BJ (cell line): ENCODE measurements at places on chromosomes 6 and 20.
A peak's percentile ranks its signal among the peaks of the same experiment; 100 is the strongest.

GRCh38 chr20:49859807-49860206, 47.2 kb downstream of the SLC9A8 start:
- DNase-seq: no peak

DNA sequence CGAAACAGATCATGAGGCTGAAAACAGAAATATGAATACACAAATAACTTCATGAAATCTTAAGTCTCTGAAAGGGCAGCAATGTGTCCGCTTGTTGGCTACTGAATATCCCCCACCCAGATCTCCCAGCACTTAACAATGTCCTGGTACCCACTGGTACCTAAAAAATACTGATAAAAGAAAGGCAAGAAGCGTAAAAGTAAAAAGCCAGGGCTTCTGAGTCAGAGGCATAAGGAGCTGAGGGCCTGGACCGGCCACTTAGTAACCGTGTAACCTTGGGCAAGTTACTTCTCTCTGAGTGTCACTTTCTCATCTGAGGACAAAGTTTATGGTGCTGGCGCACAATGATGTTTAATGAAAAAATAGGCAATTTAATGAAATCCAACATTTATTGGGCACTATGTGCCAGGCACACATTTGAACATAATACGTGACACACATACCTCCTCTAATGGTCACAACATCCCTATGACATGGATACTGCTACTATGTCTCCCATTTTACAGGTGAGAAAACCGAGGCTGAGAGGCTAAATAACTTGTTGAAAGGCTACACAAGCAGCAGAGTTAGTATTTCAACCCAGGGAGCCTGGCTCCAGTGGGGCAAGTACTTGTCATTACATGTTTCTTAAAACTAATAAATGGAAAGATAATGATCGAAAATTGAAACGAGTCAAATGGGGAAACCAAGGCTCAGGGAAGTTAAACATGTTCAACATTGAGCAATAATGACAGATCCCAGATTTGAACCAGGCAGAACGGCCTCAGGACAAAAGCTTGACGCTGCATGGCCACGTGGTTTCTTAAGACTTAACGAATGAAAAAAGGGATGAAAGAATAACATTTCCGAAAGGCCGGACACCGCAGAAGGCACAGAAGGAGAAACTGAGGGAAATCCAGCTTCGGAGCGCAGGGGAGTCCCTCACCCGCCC, 828 bp downstream of the TP53RK start:
- no peak for DNase-seq

- DNase-seq: no peak
Measured at GRCh38 chr6:15441215-15441868, 195.5 kb downstream of the JARID2 start.

- no peak for DNase-seq
Measured at GRCh38 chr6:104519566-104519965, 340.2 kb downstream of the HACE1 start.

DNA sequence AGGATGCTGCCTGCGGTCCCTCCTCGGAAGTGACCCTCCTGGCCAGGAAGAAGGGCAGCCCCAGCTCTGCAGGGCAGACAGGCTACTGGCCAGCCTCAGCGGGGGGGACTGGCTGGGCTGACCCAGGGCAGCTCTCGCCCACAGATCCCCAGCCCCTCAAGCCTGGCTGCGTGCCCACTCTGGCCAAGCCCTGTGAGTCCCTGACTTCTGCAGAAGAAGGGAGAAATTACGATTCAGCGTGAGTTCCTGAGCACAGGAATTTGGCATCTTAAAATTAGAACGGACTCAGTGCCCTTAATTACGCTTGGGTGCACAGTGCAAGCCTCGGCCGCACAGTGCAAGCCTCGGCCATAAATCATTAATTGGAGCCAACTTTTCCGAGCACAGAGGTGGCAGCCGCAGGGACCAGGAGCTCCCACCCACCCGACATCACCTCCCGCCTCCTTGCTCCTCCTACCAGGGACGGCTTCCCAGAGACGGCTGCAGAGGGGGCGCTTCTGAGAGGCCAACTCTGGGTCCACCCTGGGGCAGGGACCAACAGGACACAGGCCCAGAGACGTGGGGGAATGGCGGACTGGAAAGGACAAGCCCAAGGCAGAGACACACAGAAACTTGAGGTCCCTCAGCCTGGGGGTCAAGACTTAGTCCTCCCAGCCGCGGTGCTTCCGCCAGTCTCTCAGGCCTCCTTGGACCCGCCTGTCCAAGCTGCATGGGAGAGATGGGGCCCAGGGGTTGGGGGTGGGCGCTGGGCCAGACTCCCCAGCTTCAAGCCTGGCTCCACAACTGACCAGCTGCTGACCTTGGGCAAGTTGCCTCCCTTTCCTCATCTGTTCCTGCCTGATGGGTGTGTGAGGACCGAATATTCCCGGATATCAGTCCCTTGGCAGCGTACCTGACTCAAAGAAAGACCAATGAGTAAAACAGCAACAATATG, 165.4 kb downstream of the TAF4 start:
- DNase-seq: no peak

GRCh38 chr6:11714116-11714797, 64.3 kb downstream of the ADTRP start:
- DNase-seq: no peak

DNA sequence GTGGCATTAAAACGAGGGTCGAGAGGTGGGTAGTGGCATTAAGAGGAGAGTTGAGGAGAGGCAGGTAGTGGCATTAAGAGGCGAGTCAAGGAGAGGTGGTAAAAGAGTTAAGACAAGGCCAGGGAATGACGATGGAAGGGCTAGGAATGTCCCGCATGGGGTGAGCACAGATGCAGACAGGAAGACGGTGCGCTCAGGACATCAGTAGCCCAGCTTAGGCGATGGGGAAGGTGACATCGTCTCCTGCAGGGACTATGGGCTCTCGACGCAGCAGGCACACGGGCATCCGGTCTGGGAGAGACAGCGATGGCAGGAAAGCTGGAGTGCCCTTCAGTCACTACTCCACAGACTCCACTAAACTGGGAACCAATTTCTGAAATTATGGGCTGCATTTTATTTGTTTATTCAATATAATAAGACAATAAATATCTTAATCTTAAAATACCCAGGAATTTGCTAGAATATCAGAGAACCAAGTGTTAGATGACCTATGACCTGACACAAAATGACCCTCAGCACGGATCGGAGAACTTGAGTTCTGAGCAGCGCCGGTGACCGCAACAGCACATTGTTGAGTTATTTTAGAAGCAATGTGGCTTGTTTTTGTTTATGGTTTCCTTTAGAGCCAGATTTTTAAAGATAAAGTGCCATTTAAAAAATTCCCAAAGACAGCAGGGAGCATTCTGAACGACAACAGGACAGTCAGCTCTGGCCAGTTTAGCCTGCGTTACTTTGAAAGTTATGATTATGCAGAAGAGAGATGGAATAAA, 177.7 kb downstream of the SMOC2 start:
- no peak for DNase-seq

DNA sequence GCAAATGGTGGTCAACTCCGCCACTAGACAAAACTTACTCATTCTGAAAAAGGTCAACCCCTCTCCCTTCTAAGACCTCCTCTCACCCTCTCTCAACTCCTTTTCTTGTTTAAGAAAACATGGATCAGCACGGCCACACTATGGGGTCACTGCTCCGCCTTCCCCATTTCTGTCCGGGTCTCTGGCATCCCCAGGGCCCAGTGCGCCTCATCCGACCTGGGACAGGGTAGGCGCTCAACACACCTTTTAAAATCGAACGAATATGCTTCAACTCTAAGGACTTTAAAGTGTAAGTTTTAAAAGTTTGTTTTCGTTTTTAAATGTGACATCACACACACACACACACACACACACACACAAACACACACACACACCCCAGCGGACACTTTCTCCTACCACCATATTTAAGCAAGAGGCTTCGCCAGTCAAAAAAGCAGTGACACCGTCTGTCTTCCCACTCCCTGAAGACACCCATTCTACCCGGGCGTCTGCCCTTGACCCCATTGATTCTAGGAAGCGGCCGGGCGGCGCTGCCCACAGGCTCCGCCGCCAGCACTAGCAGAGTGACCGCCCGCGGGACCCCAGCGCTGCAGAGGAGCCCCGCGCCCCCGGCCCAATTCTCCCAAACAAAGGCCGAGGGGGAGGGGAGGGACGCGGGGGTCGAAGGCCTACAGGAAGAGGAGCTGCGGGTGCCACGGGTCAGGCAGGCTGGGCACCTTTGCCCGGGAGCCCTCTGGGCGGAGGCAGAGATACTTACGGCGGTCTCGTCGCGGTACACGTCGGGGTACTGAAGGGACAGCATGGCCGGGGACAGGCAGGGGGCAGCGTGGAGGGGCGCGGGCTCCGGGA, 568 bp downstream of the PREP start:
- DNase-seq: no peak

GRCh38 chr20:22921595-22922421, 113.3 kb upstream of the SSTR4 start:
- peak; percentile 20 for DNase-seq
